ENCODE measurements at places on chromosomes 12 and 14.
A peak's percentile ranks its signal among the peaks of the same experiment; 100 is the strongest.

- DNase-seq = no peak
These were observed 9.6 kb downstream of the ZDHHC22 start for GRCh38 chr14:77131871-77132486.

- DNase-seq = peak; percentile 17
These were observed 132.9 kb downstream of the CNTN1 start for GRCh38 chr12:40825156-40825555.

GRCh38 chr12:100329800-100330199 is 27.1 kb upstream of the SLC17A8 start:
- no peak for DNase-seq

DNA sequence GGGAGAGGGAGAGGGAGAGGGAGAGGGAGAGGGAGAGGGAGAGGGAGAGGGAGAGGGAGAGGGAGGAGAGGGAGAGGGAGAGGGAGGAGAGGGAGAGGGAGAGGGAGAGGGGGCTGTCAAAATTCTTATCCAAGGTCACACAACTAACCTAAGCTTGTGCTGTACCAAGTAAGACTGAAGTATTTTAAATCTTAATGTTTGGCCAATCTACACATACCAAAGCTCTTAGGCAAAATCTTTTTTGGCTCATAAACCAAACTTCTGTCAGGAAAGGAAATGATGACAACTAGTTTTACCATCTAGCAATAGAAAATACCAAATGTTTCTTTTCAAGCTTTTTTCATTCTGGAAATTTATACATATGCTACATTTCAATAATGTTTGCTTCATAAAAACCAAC is 33.8 kb downstream of the CCDC38 start:
- DNase-seq = peak; percentile 60

DNA sequence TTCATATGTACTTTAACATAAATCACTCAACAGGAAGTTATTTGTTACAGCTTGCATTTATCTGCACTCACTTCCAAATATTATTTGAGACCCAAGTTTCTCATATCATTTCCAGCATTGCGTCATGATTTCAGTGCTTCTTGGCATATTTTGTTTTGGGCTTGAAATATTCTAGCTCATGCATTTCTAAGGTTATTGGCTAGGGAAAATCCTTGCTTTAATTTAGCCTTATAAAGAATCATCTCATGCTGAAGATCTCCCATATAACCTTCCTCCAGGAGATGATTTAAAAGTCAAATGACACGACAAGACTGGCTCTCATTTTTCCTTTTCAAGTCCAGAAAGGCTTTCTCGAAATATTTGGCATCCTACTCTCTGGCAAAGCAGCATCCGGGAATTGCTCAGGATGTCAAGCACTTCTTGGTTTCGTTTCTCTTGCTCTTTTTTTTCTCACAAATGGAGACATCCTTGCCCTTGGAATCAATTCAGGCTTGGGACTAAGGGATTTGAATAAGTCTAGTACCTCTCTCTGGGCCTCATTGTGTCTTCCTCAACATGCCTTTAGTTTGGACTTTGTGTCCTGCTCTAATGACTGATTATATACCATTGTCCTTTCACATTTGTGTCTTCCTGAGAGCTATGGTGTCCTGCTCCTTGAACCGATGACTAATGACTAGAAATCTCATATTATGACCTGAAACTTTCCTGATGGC is 295.0 kb downstream of the RMST start:
- no peak for DNase-seq

- DNase-seq = peak; percentile 91
These were observed 3.2 kb downstream of the MGST1 start for GRCh38 chr12:16350682-16351081.

GRCh38 chr12:68919581-68920239 is 13.3 kb downstream of the CPM start:
- no peak for DNase-seq

GRCh38 chr14:23538785-23539184 is 12.8 kb downstream of the ZFHX2 start:
- DNase-seq = peak; percentile 43

Data from fibroblast of skin of abdomen (primary cell).